ENCODE measurements at places on chromosomes 7 and 10. TPM values are rescaled to one million over a fixed set of nuclear protein-coding genes. Genes with fewer than 3 reads are reported as not detected.

Gene ZNF775
- total RNA-seq = 21.5 TPM

DNA sequence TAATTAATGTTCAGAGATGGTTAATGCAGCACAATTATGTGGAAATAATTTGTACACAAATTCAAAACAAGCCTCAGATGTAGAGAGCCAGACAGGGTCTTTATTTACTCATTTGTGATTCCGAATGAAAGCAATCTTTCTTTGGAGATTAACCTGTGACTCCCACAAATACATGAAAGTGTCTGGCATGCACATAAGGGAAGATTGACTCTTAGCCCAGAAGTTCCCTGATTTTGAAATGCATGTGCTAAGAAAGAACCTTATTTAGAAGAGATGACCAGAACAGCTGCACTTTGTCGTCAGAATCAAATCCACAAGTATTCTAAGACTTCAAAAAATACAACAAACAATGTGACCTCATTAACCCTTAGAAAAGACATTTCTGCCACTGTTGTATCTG lies 45.1 kb downstream of the RNLS start:
- DNase-seq = no peak

DNA sequence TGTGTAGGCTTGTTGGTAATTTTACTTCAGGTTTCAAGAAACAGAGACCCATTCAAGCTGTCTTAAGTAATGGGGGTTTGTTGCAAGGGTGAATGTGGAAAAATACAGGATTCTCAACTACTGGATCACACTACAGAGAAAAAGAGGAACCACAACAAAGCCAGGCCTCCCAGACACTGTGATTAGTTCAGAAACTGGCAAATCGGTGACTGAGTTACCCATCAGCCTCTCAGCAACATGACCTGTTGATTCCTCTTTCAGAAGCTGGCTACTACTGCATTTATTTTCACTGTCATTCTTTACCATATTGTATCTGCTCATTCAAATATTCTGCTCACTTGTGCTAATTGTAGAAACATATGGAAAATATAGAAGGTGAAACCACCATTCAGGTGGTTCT lies 16.0 kb downstream of the CCDC71L start:
- DNase-seq = no peak

Gene MRPS24
- total RNA-seq = 132 TPM

GRCh38 chr10:60607372-60607771 lies 170.9 kb upstream of the CDK1 start:
- no peak for DNase-seq

DNA sequence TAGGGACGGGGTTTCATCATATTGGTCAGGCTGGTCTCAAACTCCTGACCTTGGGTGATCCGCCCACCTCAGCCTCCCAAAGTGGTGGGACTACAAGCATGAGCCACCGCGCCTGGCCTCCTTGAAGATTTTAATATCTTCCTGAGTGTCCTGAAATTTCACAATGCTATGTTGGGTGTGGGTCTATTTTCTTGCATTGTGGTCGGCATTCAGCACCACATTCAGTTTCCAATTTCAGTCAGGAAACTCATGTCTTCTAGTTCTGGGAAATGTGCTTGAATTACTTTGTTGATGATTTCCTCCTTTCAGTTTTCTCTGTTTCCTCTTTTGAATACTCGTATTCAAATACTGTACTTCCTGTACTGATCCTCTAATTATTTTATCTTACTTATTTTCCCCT lies 49.3 kb upstream of the IL6 start:
- DNase-seq = no peak

GRCh38 chr7:102389810-102390209 lies 6.4 kb upstream of the PRKRIP1 start:
- no peak for DNase-seq

Gene COL28A1
- total RNA-seq = 0.22 TPM

Gene GNGT1
- 0.26 TPM for total RNA-seq

Gene FGL2
- not detected for total RNA-seq

DNA sequence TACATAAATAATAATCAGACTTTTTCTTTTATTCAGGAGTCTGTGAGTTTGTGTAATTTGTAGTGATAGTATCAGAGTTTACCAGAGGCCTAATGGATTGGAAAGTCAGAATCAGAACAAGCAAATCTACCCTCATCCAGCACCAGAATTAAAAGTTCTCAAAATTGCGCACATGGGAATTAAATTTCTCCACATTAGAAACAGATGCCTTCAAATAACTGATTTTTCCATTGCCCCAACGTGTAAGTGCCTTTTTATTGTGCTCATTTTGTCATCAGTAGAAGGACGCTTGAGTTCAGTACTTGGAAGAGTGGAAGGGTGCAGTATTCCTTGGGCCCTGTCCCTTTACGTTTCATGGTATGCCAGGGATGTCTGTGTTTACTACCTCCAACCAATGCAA lies 32.8 kb downstream of the BICC1 start:
- no peak for DNase-seq

- DNase-seq = no peak
Observed at GRCh38 chr7:90155206-90155605, 937 bp downstream of the STEAP1 start.

- DNase-seq = no peak
Observed at GRCh38 chr7:132950725-132951124, 131.2 kb downstream of the CHCHD3 start.

GRCh38 chr7:115476671-115477181 lies 553.8 kb downstream of the TFEC start:
- DNase-seq = no peak

Gene ATOH7
- total RNA-seq = 0.39 TPM

DNA sequence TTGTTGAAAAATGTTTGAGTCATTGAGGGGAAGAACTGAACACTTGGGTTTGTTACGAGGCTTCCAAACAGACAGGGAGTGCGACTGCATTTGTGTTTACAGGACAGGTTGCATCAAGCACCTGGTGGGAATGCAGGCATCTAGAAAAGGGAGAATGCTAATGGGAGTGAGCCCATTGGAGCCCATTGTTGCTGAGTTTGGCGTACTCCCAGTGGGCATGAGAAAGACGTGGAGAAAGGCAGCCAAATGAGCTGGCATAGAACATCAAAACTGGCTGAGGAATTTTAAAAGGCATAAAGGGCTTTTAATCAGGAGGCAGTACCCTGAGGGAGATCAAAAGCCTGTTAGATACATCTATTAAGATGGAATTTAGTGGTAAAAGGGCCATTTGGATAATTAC lies 171.6 kb upstream of the NPSR1 start:
- DNase-seq = no peak

Gene UCMA
- total RNA-seq = 4.1 TPM

Gene TMEM176B
- 1.2 TPM for total RNA-seq

Gene PAX2
- not detected for total RNA-seq

- DNase-seq = no peak
Observed at GRCh38 chr7:89336121-89336520, 540.6 kb upstream of the TEX47 start.

- DNase-seq = no peak
Observed at GRCh38 chr7:130814778-130815335, 80.8 kb upstream of the KLF14 start.

Data from H1 (cell line).